ENCODE measurements at places on chromosomes 2 and 18. TPM values are rescaled to one million over a fixed set of nuclear protein-coding genes. Genes with fewer than 3 reads are reported as not detected.

GRCh38 chr2:191113761-191114160 lies 37.0 kb downstream of the STAT4 start:
- DNase-seq: no peak

The GRB14 gene
- 2.9 TPM for total RNA-seq

The KRCC1 gene
- total RNA-seq: 30.8 TPM

DNA sequence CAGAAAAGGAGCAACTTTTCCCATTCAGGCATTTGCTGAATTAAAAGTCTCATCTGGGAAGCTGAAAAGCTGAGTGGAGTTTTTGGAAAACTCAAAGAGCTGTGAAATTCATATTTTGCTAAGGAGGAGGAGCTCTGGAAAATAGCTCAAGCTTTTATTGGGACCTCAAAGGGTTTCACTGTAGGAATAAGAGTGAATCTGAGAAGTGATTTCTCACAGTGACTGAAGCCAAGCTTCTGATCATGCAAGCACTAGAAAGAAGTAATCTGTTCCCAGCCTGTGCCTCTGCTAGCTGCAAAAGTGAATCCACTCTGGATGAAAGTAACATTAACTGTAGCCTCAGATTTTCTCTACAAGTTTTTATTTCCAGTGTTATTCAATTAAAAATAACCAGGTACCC lies 283.3 kb downstream of the PTPRM start:
- DNase-seq: peak; percentile 64

DNA sequence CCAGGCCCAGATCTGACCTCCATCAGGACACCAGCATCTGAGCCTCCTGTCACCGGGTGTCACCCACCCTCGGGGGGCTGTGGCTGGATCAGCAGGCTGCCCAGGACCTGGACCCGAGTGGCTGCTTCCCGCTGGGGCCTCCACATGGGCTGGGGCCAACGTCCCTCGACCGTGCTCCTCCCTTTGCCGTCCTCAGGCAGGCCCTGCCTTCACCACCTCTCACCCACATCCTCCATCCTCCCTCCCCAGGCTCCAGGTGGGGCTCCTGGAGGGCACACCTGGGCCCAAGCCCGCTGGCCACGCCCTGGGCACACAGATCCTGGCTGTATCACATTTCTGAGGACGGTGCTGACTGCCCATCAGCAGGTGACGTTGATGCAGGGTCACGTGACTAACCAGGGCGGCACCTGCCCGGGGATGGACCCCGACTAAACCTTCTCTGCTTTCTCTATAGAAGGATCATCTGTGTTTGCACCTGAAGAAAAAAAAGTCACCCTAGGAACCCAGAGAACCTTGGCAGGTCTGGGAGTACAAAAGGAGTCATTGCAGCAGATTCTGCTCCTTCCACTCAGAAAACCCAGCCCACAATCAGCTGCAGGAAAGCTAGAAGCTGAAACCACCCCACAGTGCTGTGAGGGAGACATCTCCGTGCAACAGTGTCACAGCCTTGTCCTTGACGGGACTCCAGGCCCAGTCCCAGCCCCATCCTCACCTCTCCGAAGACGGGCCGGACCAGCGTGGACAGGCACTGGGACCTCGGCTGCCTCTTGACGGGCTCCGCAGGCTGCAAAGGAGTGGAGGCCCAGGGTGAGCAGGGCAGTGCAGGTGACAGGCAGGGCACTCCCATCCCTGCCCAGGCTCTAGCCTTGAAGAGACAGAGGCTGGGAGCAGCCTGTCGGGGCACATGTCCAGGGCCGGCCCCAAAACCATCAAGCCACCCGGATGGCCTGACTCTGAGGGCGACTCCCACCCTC lies 11.2 kb downstream of the STK25 start:
- no peak for DNase-seq

GRCh38 chr2:190460487-190460886 lies 52.3 kb downstream of the MFSD6 start:
- no peak for DNase-seq

Measured in muscle of leg (tissue), 16 donors.